Hindlimb muscle (tissue), 1 donor: ENCODE measurements at places on chromosomes 3 and 15. TPM values are rescaled to one million over a fixed set of nuclear protein-coding genes. Genes with fewer than 3 reads are reported as not detected.

Gene DUOX1
- 1.8 TPM for polyA plus RNA-seq

Gene SAXO2
- polyA plus RNA-seq: 2.6 TPM

Gene TRPM1
- polyA plus RNA-seq: not detected

Gene TLR9
- polyA plus RNA-seq: 0.28 TPM

Gene ECE2
- not detected for polyA plus RNA-seq

Gene CD276
- polyA plus RNA-seq: 122 TPM

Gene SERINC4
- 0.90 TPM for polyA plus RNA-seq

Gene HOMER2
- 22.4 TPM for polyA plus RNA-seq

Gene SEMA3B
- 43.9 TPM for polyA plus RNA-seq
